Stimulated activated CD8-positive, alpha-beta memory T cell treated with anti-CD3 and anti-CD28 coated beads, Interleukin-2, amount 100 ng/mL, for 1 hour (primary cell): ENCODE measurements at places on chromosomes 13 and 19.

GRCh38 chr19:42024622-42025111 lies 30.6 kb upstream of the ATP1A3 start:
- DNase-seq = no peak

DNA sequence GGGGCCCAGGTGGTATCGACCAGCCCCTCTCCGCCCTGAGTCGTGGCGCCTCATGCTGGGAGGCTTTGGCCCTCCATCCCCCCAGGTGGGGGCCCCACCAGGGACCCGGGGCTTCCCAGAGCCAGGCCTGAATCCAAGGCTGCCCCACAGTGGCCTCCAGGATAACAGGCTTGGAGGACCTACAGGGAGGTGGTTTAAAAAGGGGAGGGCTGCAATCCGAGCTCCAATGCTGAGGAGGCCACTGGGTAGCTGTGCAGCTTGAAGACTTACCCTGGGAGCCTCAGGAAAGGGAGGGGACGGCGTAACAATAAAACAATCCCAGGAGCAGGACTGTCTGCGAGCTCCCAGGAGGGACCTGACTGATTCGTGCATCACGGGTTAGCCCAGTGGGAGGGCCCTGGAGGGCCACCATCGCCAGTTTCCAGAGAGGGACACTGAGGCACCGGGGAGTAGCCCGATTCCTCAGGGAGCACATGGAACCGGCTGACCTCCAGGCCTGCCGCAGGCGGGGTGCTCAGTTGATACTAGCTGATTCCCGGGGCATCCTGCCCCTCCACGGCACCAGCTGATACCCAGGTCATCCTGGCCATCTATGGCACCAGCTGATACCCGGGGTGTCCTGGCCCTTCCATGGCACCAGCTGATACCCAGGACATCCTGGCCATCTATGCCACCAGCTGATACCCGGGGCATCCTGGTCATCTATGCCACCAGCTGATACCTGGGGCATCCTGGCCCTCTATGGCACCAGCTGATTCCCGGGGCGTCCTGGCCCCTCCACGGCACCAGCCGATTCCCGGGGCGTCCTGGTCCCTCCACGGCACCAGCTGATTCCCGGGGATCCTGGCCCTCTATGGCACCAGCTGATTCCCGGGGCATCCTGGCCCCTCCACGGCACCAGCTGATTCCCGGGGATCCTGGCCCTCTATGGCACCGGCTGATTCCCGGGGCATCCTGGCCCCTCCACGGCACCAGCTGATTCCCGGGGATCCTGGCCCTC lies 3.7 kb upstream of the C2CD4C start:
- DNase-seq = no peak

- peak; percentile 55 for DNase-seq
Observed at GRCh38 chr19:49391581-49392399, 3.7 kb downstream of the KASH5 start.

- DNase-seq = no peak
Observed at GRCh38 chr13:22040810-22041364, 370.0 kb downstream of the FGF9 start.

- no peak for DNase-seq
Observed at GRCh38 chr13:27821566-27821965, 29.3 kb downstream of the GSX1 start.

GRCh38 chr19:33368074-33368864 lies 5.2 kb upstream of the CEBPG start:
- no peak for DNase-seq

DNA sequence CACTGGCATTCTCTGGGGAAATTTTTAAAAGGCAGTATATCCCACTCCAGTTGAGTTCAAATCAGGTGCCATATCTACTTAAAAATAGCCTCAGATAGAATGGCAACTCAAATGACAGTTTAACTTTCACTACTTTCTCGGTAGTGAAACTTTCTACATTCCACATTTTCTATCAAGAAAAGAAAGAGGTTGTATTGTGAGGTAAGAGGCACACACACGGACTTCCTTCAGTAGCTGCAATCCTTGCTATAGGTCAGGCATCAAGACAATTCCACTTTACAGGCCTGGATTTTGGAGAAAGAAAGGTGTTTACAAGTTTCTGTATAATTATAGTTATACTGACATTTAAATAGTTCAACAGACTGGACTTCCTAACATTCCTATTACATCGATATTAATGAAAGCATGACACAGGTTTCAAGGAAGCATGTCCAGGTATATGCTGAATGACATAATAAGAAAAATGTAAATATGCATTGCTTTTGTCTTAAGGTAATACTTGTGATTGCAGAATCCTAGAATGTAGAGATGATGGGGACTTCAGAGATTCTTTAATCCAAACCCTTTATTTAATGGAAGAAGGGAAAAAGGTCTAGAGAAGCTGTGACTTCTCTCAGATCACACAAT lies 5.2 kb downstream of the STARD13 start:
- no peak for DNase-seq

DNA sequence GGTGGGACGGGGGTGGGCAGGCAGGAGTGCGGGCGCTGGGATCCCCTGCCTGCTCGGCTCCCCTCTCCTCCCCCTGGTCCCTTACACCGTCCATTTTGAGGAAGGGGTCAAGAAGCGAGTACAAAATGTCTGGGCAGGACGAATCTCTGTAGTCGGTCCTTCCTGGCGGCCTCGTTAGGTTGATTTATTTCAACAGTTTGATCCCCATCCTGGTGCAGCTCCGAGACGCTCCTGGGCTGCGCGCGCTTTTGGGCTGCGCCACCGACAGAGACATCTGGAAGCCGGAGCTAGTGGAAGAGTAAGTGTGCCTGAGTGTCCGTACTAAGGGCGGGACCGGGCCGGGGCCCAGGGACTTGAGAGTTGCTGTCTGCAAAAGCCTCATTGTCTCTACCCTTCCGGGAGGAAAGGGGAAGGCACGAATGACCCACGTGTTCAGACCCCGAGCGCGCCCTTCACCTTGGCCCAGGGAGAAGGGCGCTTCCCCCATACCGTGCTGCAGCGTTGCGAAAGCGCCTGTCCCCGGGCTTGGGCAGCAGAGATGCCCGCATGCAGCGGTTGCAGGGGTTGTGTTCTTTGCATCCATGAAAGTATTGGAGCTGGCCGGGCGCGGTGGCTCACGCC lies 1.8 kb downstream of the ZNF114 start:
- no peak for DNase-seq

DNA sequence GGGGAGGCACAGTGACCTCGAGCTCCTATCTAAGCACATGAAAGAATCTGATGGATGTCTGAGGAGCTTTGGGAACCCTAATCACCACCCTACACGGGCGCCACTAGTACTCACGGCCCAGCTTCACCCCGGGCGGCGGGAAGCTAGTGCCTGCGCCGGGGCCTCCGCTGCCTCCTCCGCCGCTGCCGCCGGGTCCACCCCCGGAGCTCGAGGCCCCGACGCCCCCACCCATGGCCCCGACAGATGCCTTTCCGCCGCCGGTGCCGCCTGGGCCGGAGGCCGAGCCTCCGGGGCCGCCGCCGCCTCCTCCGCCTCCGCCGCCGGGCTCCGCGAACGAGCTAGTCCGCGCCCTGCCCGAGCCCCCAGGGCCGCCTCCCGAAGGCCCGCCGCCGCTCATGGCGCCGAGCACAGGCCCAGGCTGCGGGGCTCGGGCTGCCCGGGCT lies 312 bp downstream of the GSK3A start:
- DNase-seq = no peak

DNA sequence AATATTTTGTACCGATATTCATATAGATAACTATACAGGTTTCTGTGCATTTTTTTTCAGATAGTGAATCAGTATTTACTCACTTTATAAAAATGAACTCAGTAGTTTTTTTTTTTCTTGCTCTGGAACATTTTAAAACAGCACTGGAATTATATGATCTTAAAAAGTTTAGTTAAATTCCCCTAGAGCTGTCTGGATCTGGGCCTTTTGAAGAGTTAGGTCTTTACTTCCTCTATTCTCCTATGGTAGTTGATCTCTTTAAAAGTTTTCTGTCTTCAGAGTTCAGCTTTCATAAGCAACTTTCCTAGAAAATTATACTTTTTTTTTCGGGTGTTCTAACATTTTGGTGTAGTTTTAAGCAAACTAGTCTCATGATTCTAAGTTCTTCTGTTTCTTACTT lies 21.8 kb upstream of the RBM26 start:
- no peak for DNase-seq

DNA sequence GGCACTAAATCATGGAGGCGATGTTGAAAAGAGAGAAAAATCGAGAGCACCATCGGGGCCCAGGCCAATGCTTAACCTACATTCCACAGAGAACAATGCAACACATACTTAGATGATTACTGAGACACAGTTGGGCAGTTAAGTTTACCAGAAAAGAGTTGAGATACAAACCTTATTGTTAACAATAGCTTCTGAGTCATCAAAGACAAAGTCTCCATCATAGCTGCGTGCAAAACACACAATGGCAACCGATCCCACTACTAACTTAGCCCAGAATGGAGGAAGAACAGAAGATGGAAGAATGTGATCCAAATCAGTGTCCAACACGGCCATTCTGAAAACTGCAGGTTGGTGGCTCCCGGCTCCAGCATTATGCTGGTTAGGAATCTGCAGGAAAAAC lies 6.2 kb downstream of the TMTC4 start:
- no peak for DNase-seq

GRCh38 chr19:10193790-10194499 lies 808 bp downstream of the DNMT1 start:
- DNase-seq = peak; percentile 0

GRCh38 chr19:10624585-10624984 lies 768 bp upstream of the SLC44A2 start:
- no peak for DNase-seq

GRCh38 chr13:74206061-74206561 lies 71.9 kb upstream of the KLF12 start:
- DNase-seq = no peak
